Ovary (tissue), 10 donors: ENCODE measurements at places on chromosomes 7 and 10.

- DNase-seq, result no peak
These were observed 186.4 kb downstream of the FAM107B start for GRCh38 chr10:14588084-14588937.

GRCh38 chr7:111958431-111958830 lies 247.8 kb downstream of the DOCK4 start:
- DNase-seq, result no peak

DNA sequence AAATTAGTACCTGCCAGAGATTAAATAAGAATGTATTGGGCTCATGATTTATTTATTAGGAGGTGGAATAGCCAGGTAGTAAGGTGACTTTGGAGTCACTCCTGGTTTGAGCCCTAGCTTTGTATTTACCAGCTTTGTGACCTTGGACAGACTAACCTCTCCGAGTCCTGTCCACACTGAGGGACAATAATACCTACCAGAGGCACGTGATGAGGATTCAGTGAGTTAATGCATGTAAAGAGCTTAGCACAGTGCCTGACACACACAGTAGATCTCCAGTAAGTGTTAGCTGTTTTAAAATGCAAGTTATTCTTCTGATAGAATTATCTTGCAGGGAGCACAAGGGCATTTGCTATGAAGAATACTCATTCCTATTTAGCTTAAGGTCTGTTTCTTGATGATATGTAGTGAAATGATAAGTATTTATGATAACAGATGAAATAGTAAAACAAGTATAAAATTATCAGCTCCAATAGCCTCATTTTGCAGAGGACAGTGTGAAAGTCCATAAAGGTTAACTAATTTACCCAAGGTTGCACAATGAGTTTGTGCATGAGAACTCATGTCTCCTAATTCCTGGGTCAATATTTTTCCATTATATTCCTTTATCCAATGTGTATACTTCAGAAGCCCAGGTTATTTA lies 36.4 kb downstream of the RABGEF1 start:
- no peak for DNase-seq

DNA sequence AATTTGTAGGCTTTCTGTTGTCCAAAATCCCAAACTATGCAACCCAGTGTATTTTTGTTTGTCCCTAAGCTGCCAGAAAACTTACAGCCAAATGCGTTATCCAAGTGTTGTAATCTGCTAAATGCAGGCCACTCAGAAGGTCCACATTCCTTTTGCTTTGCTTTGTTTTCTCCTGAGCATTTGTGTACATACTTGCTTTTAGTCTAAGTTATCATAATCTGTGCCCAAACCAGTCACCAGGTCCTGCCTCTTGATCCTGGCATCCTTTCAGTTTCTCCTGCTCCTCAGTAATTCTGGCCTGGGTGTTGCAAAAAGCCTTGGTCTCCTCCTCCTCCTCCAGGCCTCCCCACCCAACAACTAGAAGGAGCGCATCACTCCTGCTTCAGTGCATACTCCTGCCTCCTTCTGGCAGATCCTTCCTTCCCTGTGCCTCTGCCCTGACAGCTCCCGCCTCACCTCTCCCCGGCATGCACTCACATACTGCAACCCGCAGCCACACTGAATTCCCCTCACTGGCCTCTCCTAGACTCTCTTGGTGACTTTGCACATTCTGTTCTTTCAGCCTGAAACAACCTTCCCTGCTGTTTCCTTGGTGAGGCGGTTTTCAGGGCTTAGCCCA lies 2.3 kb downstream of the DENND2A start:
- DNase-seq, result peak; percentile 57

- DNase-seq, result no peak
These were observed 342.1 kb downstream of the GRID1 start for GRCh38 chr10:86024281-86025041.

GRCh38 chr10:129335396-129335795 lies 131.6 kb upstream of the MGMT start:
- DNase-seq, result no peak

DNA sequence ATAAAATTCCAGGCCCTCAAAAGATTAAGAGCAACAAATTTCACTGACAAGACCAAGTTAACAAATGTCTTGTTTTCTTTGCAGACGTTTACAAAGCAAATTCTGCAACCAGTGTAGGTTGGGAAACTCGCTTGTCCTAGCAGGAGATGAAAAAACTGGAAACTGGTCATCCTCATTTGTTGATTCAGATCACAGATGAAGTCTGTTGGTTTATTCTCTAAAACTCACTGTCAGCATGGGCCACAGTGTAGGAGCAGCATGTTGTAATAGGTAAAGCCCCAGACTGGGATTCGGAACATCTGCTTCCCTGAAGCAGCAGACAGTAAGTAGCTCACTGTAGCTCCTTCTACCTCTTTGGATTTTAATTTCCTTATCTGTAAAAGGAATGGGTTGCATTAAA lies 31.5 kb downstream of the PANK1 start:
- no peak for DNase-seq

DNA sequence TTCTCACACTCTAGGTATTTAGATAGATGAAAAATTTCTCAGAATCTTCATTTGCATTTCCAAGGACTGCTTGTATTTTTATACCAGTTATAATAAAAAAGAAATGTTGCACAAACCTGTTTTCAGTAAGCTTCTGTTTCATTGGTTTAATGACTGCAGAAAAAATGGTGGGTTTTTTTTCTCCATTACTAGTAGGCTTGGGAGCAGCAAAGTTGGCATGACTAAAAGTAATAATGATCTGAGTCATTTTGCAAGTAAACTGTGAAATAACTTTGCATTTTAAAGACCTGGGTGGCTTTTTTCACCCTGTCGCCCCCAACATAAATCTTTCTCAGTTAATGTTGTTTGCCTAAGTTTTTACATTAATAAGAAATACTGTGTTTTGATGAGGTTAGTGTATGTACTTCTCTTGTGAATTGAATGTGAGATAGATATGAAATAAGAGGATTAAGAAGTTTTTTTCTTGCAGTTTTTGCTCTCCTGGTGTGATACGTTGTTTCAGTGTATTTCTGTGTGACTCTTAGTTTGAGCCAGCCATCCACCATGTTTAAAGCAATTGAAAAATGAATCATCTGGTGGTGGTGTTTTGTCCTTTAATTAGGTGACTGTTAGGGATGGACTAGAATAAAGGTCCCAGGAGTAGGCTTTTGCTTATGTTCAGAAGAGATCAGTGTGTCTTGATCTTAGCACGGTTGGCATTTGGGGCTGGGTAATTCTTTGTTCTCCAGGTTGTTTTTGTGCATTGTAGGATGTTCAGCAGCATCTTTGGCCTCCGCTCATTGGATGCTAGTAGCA lies 1.8 kb downstream of the GNAI1 start:
- DNase-seq, result no peak

DNA sequence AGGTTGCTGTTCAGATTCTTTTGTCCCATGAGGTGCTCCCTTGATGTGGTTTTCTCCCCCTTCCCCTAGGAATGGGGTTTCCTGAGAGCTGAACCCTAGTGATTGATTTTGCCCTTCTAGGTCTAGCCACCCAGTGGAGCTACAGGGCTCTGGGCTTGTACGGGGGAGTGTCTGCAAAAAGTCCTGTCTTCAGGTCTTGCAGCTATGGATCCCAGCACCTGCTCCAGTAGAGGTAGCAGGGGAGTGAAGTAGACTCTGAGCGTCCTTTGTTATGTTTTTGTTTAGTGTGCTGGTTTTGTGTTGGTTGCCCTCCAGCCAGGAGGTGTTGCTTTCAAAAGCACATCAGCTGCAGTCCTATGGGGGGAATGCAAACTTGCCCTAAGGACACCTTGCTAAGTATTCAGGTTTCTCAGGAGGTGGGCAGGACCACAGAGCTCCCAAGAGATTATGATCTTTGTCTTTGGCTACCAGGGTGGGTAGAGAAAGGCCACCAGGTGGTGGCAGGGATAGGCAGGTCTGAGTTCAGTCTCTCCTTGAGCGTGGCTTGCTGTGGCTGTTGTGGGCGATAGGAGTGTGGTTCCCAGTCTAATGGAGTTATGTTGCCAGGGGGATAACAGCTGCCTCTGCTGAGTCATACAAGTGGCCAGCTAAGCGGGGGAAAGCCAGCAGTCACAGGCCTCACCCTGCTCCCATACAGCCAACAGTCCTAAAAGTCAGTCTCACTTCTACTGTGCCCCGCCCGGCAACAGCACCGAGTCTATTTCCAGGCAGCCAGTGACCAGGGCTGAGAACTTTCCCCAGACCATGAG lies 92.4 kb upstream of the JCAD start:
- DNase-seq, result no peak

DNA sequence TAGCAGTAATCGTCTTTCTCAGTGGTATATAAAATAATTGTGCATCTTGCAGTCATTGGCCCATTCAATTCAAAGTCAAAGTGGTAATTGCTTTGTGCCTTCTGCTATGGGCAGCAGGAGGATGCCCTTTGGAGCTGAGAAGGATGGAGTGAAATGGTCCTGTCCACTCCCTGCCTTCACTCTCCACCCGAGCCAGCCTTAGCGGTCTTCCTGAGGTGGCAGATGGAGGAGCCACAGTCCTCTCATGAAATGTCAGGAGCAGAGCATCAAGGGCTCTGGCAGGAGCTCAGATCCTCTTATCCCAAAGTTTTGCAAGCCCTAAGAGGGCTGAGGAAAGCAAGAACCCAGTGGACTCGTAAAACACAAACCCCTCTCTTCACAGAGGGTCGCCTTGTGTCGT lies 199.4 kb downstream of the DYNC1I1 start:
- no peak for DNase-seq

DNA sequence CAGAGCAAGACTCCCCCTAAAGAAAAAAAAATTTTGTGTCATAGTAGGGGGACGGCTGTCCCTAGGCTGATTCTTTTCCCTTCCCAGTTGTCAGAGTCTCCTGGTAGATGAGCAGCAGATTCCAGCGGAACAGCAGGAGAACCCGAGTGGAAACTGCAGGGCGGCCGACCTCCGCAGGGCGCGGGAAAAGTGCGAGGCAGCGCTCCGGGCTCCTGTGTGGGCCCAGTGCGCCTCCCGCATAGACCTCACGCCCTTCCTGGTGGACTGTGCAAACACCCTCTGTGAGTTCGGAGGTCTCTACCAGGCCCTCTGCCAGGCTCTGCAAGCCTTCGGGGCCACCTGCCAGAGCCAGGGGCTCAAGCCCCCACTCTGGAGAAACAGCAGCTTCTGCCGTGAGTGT lies 46.0 kb downstream of the ZAN start:
- no peak for DNase-seq

- DNase-seq, result no peak
These were observed 34.1 kb upstream of the PITRM1 start for GRCh38 chr10:3206511-3207157.
